Astrocyte (in vitro differentiated cells and primary cell): ENCODE measurements at places on chromosomes 16 and 17. TPM values are rescaled to one million over a fixed set of nuclear protein-coding genes. Genes with fewer than 3 reads are reported as not detected.

Gene ANKRD40CL
- not detected in 2 replicates for total RNA-seq

Gene ATP6V0A1
- total RNA-seq = 75.8 and 78.6 TPM in 2 replicates

Gene IGF2BP1
- 241 and 260 TPM in 2 replicates for total RNA-seq

Gene ARL5C
- not detected in 2 replicates for total RNA-seq

Gene BCL6B
- total RNA-seq = not detected in 2 replicates

Gene SMPD3
- total RNA-seq = 0.25 and 0.34 TPM in 2 replicates

Gene TMC7
- 4.7 and 6.7 TPM in 2 replicates for total RNA-seq

Gene PLLP
- 0.14 and 0.93 TPM in 2 replicates for total RNA-seq

Gene GLTPD2
- not detected in 2 replicates for total RNA-seq

DNA sequence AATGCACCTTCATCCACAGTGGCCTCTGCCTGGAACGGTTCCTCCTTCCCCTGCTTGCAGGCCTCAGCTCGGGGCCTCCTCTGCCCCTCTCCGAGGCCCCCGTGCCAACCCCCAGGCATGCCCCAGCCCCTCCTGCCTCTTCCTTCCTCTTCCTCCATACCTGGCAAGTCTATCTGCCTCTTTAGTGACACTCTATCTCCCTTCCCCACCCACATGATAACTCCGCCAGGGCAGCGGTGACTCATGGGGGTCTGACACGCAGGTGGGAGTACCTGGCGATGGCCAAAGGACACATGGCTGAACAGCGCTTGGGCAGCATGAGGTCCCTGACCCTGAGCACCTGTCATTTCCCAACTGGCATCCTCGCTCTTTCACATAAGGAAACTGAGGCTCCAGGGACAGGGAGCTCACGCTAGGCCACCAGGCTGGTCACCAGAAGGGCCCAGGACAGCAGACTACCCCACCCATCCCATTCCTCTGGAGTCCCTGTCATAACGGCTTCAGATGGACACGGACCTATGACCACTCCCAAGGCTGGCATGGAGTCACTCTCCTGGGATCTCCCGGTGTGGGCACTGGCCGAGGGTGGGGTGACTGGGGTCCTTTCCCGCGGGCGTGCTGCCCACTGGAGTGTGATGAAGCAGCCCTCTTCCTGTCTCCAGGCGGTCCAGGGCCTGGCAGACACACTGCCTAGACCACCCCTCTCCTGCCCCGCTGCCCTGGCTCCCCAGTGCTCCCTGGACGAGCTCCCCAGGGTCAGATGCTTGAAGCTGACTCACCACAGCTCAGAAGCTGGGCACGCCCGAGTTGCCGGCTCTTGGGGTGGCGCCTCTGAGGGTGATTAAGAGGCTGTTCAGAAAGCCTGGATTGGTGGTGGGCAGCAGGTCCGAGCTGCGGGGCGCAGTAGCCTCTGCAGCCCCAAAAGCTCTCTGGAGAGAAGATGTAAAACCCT lies 100.6 kb downstream of the ENGASE start:
- no peak for DNase-seq

- DNase-seq = peak; percentile 71
Observed at GRCh38 chr17:30824356-30825145, at the start of gene CRLF3. Gene CRLF3 (minus strand): TSS chr17:30824692. CDS start chr17:30824651, 41 bp downstream.

- peak; percentile 87 for DNase-seq
Observed at GRCh38 chr17:72362376-72363088, 241.7 kb downstream of the SOX9 start.

GRCh38 chr17:44149750-44150329 lies 8.1 kb downstream of the HROB start:
- no peak for DNase-seq

DNA sequence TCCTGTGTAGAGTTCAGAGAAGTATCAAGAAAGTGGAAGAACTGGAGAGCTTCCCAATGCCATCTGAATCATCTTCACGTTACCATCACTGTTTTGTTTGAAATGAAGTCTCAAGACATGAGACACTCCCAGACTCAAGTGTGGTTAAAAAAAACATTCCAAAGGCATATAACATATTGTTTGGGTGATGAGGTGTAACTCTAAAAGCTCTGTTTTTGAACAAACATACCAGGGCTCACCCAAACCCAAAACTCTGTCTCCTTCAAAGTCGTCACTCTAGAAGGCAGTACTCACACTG lies 6.3 kb upstream of the ZCCHC14 start:
- peak; percentile 84 for DNase-seq

DNA sequence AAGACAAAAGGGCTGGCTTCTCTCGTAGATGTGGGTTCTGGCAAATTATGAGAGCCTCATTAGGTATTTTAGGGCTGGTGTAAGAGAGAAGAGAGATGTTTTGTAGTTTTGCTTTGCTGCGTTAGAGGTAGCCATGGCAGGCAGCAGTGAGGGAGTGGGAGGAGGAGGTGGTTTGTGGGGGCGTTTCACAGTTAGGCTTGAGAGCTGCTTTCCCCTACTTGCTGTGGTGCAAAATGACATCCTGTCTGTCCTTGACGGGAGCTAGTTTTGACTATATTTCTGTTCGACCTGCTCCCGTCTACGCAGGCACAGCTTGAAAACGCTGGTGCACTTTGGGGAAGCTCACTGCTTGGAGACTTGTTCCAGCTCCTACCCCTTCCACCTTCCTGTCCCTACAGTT lies 75.5 kb downstream of the SLC5A11 start:
- DNase-seq = no peak

GRCh38 chr16:9256196-9256595 lies 164.8 kb downstream of the HAPSTR1 start:
- no peak for DNase-seq

DNA sequence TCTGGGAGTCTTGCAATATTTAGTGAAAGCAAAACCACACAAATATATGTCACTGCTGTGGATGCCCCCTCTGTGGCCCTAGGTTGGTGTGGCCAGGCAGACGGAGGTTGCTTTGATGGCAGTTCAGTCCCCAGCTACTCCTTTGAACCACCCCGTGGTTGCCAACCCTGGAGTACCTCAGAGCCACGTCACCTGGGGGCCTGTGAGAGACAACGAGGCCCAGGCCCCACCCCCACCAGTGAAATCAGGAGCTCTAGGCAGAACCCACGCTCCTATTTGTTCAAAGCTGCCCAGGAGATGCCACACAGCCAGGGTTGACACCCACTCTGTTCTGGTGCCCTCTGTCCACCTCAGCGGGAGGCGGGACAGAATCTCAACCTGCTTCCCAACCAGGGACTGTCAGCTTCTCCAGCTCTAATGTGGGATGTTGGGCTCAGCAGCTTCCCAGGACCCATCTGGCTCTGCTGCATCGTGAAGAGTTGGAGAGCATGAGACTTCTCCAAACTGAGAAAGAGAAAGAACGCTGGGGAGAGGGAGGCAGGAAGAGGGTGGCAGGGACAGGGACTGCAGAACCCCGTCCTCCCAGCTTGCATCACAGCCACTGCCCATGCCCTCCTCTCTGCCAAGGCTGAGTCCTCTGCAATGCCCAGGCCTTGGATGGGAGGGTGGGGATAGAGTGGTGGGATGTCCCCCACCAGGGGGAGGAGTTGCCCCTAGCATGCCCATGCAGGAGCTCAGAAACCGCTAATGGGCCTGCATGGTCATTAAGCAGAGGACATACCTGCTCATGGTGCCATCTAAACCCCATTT lies 81.8 kb downstream of the C16orf78 start:
- DNase-seq = no peak

GRCh38 chr16:66206363-66206762 lies 160.1 kb upstream of the CDH5 start:
- no peak for DNase-seq

- DNase-seq = no peak
Observed at GRCh38 chr17:64356776-64357175, 33.9 kb downstream of the PECAM1 start.

DNA sequence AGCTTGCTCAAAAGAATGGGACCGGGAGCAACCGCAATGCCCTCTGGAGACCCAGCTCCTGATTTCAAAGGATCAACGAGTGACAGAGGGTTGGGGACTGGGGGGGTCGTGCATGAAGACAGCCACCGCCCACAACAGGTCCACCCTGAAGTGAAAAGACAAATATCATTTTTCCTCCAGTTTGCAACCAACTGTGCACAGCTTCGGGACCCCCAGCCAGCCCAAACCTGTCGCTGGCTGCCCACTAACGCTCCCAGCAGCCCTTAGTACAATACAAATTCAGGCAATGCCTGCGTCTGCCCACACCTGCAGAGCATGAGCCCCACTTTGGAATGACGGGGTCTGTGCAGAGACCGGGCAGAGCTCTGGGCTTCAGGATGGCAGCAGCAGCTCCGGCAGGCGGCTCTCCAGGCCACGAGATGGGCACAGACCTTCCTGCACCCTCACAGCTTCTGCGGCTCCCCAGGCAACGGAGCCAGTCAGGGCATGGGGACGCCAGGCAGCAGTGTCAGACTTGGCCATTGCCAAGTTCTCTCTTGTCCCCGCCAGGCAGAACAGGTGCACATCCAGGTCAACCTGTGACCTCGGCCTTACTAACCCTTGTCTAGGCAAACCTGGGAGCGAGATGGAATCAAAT lies 60.1 kb downstream of the TBC1D16 start:
- DNase-seq = no peak

GRCh38 chr16:29854520-29855100 lies 8.4 kb downstream of the CDIPT start:
- DNase-seq = no peak

- DNase-seq = no peak
Observed at GRCh38 chr17:13475574-13476223, 126.0 kb downstream of the HS3ST3A1 start.

GRCh38 chr16:66020642-66021041 lies 345.8 kb upstream of the CDH5 start:
- DNase-seq = no peak

GRCh38 chr17:39652587-39653315 lies 12.4 kb upstream of the TCAP start:
- no peak for DNase-seq

DNA sequence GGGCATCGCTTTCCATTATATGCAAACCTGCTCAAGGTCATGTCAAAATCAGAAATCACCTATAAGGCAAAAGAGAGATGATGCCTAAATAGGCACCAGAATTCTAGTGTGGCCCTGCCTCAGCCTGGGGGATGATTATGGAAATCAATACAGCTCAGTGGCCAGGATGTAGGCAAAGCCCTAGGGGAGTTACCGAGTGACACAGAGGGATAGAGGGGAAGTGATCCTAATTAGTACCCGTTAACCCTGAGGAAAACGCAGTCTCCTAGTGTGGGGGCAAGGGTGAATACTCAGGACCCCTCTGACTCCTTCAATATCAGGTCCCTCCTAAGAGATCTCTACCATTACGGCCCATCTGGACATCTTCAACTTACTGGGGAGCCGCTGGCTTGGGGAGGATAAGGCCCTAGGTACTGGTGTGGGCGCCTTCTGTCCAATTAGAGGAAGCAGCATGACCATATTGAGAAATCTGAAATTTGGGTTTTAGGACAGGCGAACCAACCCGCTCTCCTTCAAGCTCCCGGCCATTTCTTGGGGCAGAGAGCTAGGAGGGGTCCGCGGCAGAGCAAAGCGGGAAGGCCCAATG lies 725 bp downstream of the NT5C3B start:
- no peak for DNase-seq

DNA sequence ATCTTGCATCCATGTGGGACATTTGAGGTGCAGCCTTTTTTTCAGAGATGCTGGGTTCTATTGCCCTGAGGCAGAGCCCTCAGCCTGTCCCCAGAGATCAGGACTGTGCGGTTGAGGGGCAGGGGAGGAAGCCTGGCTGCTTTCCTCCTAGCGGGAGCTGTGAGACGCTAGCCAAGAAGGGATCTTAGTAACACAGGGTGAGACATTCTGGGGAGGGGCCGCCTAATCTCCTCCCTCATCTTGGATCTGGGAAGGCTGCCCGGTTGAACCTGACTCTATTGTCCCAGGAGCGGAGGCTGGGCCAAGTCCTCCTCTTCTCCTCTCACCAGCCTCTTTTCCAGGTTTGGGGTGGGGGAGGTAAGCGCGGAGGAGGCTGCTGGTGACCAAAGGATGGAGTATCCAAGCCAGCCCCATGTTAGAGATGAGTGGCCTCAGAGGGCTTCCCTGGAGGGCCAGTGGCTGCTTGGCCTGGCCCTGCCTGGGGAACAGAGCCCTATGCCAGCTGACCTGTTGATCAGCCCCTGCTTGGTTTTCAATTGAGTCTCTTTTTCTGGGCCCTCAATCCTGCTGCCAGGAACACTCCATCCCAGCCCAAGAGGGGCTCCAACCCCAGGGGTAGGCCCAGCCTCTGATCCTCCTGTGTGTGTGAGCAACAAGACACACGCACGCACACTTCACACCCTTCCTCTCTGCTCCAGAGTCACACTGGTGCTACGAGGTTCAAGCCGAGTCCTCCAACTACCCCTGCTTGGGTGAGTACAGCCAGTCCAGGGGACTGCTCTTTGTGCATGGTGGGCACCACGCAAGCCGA lies 5.0 kb downstream of the CA4 start:
- peak; percentile 78 for DNase-seq

DNA sequence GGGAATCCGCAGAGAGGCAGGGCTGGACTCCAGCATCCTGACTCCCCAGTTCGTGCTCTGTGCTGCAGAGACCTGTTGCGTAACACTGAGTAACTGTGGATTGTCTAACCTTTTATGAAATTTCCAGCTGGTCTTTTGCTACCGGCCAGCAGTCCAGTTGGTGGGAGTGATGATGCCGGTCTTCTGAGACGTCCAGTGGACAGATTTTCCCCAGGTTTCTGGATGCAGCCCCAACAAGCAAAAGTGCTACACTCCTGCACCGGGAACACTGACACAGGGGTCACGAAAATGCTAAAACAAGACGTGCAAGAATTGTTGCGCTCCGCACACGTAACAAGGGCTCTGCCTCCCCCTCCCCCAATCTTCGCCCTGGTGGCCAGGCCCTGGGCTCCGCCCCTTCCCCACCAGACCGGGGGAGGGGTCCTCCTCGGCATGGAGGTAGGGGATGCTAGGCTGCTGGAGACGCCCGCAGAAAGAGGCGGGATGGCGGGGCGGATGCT lies 701 bp upstream of the MRC2 start:
- peak; percentile 76 for DNase-seq

DNA sequence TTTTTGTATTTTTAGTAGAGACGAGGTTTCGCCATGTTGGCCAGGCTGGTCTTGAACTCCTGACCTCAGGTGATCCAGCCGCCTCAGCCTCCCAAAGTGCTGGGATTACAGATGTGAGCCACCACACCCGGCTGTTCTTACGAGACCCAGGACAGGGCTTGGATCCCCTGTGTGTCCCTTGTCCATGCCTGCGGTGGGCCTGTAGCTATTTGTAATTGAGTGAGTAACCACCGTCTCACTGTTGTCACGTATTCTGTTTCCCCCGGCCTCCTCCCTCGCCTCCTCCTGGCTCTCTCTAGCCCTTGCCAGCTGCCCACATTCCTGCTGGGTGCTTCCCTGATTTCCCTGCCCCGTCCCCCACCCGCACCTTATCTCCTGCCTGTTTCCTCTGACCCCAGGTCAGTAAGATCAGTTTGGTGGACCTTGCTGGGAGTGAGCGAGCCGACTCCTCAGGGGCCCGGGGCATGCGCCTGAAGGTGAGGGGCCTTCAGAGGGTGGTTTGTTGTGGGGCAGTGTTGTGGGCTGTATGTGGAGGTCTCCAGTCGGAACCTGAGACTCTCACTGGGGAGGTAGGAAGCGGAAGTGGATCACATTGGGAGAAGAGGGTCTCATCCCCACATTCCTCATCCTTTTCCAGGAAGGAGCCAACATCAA lies 5.6 kb downstream of the KIF1C start:
- no peak for DNase-seq

- DNase-seq = no peak
Observed at GRCh38 chr16:53761962-53762703, 58.2 kb downstream of the FTO start.
